ENCODE measurements at places on chromosomes 6 and 20.

DNA sequence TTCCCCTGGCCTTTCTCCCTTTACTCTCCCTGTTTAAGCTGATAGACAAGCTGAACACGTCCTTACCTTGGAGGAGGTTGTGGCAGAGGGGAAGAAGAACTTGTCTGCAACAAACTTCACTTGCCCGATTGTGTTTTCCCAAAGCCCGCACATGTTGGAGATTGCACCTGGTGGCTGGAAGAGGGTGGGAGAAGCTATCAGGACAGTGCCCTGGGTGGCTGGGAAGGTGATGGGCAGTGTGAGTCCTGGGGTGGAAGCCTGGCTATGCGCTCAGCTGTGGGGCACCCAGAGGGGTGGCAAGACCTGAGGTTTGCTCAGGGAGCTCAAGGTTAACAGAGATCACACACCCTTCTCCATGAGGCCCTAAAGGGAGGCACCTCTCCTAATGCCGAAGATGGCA lies 25.0 kb upstream of the SSTR4 start:
- DNase-seq = no peak

DNA sequence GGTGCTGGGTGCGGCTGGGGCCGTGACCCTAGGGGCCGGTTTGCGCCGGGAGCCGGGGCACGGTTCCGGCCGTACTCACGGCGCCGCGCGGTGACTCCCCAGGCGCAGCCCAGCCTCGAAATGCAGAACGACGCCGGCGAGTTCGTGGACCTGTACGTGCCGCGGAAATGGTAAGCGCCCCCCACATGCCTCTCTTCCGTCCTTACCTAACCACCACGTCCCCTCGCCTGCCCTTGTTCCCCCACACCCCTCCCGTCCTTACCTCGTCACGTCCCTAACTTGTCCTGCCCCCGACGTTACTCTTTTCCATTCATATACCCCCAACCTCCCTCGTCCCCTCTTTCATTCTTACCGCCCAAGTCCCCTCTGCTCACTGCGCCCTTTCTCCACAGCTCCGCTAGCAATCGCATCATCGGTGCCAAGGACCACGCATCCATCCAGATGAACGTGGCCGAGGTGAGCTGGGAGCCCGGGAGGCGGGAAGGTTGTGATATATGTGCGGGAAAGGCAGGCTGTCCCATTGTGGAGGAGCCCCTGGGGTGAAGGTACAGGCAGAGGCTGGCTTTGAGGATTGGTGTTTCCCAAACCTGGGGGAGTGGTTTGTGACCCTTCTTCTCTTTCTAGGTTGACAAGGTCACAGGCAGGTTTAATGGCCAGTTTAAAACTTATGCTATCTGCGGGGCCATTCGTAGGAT lies 463 bp downstream of the RPS21 start:
- no peak for DNase-seq

GRCh38 chr6:38261626-38262025 lies 378.1 kb downstream of the BTBD9 start:
- DNase-seq = no peak

GRCh38 chr20:61673152-61673847 lies 392.4 kb downstream of the TAF4 start:
- no peak for DNase-seq

DNA sequence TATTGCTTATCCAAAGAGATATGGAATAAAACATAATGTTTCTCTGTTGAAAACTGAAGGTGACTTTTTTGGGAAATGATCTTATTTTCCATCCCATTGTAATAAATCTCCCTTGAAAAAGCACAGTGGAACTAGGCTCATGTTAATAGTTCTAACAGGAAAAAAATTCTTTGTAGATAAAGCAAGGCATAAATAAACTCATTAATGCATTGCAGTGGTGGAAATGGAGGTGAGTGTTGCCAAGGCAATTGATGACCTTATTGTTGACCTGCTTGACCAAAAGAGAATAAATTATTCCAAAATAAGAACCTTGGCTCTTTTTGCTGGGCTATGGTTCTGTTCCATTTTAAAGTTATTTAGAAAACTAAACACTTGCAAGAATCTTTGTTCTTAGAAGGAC lies 55.2 kb downstream of the TRMT11 start:
- no peak for DNase-seq

GRCh38 chr20:10521068-10521831 lies 86.1 kb downstream of the SLX4IP start:
- DNase-seq = no peak

DNA sequence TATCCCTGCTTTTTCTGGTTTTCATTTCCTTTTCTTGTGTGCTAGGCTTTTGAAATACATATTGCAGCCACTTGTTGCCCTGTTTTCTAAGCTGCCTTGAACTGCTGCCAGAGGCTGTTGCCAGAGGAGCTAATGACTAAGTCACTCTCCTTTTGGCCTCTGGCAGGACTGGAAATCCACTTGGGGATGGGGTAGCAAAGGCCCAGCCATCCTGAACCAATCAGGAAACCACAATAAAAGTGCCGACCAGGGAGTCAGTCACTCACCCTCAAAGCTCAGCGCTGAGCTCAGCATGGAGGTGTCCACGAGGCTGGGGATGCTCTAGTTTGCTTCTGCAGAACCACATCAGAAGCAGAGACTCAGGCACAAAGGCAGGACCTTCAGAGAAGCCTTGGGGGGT lies 813.0 kb downstream of the DHX35 start:
- peak; percentile 58 for DNase-seq

GRCh38 chr6:43454290-43454695 lies 1.1 kb downstream of the DLK2 start:
- DNase-seq = no peak

GRCh38 chr20:44678990-44679611 lies 27.6 kb upstream of the ADA start:
- no peak for DNase-seq

GRCh38 chr20:45555198-45555597 lies 8.0 kb upstream of the EPPIN start:
- DNase-seq = no peak

DNA sequence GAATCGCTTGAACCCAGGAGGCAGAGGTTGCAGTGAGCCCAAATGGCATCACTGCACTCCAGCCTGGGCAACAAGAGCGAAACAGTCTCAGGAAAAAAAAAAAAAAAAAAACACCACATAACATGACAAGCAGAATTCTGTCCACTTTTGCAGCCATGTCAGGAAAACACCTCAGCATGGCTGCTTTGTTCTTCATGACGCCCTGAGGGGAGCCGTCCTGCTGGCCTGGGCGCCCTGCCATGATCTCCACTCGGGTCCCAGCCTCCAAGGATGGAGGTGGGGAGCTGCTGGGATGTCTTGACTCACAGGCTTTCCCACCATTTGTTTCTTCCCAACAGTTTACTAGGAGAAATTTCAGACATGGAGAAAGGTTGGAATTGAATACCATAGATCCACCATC lies 42.2 kb downstream of the SNX9 start:
- DNase-seq = peak; percentile 40

DNA sequence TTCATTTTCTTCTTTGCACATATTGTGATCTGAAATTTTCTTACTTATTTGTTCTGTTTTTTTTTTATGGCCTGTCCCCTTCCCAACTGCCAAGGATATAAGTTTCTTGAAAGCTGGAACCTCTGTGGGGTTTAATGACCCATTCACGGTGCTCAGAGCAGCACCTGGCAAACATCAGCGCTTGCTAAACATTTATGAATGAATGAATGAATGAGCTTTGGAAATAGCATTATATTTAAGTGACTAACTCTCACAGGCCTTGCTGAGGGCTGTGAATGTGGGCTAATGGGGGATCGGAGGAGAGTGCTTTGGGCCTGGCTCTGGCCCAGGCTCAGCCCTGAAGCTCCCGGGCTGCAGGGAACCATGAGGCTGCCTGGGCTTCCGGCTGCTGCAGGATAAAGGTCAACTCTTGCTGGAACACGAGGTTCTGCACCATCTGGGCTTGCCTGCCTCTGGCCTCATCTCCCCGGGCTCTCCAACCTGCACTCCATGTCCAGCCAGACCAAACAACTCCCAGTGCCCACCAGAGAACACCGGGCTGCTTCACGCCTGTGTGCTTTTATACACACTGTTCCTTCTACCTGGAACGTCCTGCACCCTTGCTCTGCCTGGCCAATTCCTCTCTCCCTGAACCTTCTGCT lies 14.6 kb upstream of the ARMC12 start:
- DNase-seq = no peak

GRCh38 chr6:31874084-31874670 lies 4.6 kb downstream of the SLC44A4 start:
- no peak for DNase-seq

- DNase-seq = no peak
These were observed 10.6 kb upstream of the SUPT3H start for GRCh38 chr6:45388328-45388727.

DNA sequence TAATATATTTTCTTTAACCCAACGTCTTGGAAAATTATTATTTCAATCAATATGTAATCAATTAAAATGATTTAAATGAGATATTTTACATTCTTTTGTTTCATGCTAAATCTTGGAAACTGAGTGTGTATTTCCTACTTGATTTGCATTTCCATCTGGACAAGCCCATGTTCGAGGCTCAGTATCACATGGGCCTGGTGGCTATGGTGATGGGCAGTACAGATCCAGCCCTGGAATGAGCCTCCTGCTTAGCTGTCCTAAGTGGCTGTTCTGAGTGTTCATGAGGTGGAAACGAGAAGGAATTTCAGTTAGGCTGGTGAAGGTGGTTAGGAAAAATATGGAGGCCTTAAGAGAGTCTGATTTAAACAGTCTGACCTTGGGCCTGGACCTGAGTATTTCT lies 73.0 kb upstream of the ATXN1 start:
- no peak for DNase-seq

GRCh38 chr6:34178357-34179105 lies 32.6 kb upstream of the GRM4 start:
- no peak for DNase-seq

DNA sequence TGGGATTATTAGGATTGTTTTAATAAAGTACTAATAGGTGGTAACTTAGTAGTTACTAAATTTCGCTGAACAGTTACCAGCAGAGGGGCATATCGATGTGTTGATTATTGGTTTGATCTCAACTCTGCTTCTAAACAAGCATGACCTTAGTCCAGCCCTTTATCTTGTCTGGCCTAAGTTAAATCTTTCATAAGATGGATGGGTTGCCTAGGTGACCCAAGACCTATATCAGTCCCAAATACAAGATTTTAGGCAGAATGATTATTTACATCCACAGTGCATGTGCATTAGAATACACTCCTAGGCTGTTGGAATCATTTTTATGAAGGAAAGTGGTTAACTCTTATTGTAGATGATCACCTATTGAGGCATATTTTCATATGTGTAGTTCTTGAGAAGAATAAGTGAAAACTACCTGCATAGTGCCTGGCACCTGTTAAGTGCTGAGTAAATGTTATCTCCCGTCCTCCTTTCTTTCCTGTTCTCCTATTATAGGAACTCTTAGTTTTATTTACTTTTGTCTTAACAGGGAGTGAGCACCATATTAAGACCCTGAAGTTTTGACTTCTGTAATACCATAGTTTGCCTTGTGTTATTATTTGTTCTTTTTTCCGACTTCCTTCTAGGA lies 1.1 kb downstream of the HSF2 start:
- DNase-seq = no peak

Measured in NCI-H446 (cell line).